Central memory CD8-positive, alpha-beta T cell (primary cell): ENCODE measurements at places on chromosomes 7 and 10.

- DNase-seq, result no peak
Measured at GRCh38 chr10:107094824-107095522, 69.5 kb downstream of the SORCS1 start.

GRCh38 chr7:2032876-2033407 is 199.8 kb downstream of the MAD1L1 start:
- DNase-seq, result no peak

DNA sequence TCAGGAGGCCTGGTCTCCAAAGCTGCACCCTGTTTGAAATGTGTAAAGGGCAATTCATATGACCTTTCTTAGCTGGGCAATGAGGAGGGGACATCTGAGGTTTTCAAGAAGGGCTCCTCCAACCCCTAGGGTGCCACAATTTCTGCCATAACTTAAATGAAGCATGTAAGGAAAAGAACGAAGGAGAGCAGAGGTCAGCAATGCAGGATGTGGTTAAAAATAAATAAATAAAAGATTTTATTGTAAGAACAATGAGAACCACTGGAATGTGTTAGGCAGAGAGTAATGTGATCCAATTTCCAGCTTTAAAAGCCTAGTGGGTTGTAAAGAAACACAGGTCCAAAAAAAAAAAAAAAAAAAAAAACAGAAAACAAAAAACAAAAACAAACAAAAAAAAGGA is 673.1 kb downstream of the TNS3 start:
- DNase-seq, result no peak

DNA sequence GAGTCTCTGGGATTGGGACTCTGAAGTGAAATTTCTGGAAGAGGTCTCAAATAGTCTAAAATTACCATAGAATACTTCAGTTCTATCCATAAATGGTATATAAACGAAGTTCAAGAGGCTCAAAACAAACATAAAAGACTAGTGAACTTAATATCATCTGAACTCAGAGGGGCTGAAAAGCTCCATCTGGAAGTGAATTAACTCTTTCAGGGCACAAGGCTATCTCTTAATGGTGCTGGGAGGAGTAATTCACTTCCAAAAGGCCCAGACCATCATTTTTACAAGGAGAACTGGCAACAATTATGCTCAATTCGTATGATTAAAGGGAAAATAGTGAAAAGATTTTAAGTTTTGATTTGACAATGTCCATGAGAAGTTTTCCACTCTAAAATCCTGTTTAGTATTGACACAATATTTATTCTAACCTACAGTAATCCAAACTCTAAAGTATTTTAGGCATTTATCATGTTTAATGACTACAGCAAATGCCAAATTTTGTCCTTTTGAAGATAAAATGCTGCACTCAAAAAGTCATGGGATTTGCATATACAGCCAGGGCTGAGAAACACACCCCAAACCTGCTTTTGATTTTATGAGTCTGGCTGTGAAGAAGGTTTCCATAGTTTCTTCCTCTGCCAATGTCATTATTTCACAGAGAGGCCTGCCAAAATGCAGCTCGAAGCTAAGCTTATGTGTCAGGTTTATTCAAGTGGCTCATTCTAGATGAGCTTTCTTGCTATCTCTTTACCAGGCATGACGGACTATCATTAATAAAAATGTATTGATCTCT is 143.9 kb downstream of the HIBADH start:
- DNase-seq, result no peak

- DNase-seq, result no peak
Measured at GRCh38 chr7:73685311-73685710, 1.9 kb downstream of the BUD23 start.

- no peak for DNase-seq
Measured at GRCh38 chr7:156578978-156579430, 61.6 kb upstream of the RNF32 start.

DNA sequence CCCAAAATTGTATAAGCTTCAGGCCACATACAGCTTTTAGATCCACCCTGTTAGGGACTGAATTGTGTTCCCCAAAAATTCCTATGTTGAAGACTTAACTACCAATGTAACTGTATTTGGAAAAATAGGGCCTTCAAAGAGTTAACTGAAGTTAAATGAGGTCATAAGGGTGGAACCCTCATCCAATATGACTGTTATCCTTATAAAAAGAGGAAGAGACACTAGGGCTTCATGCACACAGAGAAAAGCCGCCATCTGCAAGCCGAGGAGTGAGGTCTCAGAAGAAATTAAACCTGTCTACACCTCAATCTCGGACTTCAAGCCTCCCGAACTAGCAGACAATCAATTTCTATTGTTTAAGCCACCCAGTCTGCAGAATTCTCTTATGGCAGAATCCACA is 317.9 kb upstream of the NFE2L3 start:
- no peak for DNase-seq

DNA sequence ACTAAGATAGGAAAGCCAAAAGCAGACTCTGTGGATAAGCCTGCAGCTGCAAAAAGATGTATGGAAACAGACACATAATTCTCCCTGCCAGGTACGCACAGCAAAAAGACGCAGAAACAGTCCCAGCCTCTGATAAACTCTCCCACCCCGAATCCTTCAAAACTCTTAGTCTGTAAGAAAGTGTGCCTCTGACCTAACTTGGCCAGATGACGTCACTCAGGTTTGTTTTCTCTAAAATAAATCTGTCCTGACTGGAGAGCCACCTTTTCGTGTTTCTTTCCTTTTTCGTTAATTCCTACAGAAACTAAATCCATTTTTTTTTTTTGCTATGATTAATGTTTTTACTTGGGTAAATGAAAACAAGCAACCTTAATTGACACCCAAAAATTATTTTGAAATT is 793.8 kb downstream of the SORCS1 start:
- DNase-seq, result no peak

DNA sequence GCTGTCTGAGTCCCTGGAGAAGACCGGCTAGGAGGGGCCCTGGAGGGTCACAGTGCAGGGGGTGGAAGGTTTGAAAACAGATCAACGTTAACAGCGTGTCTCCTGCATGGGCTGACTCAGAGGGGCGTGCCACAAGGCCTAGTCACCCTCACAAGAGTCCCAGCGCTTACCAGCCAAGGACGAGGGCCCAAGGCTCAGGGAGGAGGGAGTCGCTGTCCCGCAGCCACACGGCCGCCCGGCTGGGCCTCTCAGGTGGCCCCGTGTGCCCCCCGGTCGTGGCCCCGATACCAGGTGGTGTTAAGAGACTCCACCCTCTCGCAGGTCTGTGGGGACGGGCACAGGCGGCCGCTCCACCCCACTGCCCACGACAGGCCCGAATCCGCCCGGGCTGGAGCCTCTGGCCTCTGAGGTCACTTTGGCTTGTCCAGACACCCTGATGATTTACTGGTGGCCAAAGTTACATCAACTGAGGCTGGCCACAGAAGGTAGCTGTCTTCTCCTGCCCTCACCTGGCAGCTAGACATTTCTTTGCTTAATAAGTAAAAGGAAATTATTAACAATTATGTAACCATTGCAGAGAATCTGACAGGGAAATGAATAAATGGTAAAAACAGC is 34.0 kb downstream of the FAM20C start:
- no peak for DNase-seq

DNA sequence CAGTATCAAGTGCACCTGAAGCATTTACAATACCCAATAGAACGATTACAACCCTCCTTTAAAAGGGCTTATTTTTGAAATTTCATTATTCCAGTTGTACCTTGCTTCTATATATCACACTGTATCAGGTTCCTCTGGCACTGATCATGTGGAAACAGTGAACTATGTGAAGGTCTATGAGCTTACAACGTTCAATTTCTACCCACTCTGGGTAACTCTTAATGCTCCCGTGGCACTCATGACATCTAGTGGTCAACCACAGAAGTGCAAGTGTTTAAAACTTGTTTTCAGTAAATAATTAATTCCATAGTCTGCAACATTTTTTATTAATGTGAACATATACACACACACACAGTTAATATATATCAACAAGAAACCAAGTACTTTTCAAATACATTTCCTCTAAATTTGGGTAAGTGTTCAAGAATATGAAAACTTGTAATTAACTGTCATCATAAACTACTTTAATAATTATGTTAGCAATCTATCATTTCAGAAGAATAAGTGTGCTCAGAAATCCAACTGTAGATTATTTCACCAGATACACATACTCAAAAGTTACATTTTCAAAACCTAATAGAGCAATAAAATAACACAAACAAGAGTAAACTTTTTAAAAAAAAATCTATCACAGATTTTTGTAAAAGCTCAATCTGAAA is 61.0 kb downstream of the MPP7 start:
- DNase-seq, result no peak

DNA sequence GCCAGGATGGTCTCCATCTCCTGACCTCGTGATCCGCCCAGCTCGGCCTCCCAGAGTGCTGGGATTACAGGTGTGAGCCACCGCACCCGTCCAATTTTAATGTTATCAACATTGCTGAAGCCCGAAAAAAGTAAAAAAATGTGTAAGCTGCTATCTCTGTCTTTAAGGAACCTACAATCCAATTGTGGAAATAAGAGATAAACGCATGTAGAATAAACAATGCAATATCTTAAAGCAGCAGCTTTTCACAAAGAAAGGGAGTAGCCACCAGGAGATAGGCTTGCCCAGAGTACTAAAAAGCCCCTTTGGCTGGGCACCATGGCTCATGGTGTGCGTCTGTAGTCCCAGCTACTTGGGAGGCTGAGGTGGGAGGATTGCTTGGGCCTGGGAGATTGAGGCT is 282.9 kb upstream of the LYZL1 start:
- DNase-seq, result no peak

DNA sequence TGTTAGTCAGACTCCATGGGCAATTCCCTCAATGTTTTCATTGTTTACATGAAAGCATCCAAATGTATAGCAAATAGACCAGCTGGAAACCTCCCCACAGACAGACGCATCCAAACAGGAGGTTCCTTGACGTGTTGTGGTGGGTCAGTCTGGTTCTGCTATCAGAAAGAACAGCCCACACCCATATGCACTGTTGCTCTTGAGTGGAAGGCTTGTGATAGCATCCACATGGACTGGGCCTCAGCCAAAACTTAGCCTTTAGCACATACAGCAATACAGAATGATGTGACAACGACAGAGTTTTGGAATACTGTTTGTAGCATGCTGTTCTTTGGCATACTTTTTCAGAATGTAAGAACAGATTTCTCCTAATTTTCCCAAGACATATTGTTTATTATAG is 299.2 kb upstream of the ETV1 start:
- no peak for DNase-seq

GRCh38 chr10:101577121-101577871 is 10.8 kb downstream of the POLL start:
- no peak for DNase-seq

DNA sequence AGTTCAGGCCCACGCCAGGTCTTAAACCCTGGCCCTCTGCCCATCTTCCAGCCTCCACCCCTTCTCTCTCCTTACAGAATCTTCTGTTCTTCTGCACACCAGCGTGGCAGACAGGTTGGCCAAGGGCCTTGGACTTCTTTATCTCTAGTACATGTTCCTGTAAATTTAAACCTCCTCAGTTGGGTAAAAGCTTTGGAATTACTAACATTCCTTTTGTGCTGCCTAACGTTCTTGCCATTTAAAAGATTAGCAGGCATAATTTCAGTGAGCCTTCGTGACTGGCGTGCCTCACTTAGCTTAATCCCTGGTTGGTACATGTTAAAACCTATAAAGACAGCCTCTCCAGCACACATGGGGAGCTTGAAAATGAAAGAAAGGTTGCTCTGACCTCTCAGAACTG is 192.2 kb downstream of the CUX1 start:
- no peak for DNase-seq

- no peak for DNase-seq
Measured at GRCh38 chr7:95950698-95951097, 178.3 kb downstream of the DYNC1I1 start.

DNA sequence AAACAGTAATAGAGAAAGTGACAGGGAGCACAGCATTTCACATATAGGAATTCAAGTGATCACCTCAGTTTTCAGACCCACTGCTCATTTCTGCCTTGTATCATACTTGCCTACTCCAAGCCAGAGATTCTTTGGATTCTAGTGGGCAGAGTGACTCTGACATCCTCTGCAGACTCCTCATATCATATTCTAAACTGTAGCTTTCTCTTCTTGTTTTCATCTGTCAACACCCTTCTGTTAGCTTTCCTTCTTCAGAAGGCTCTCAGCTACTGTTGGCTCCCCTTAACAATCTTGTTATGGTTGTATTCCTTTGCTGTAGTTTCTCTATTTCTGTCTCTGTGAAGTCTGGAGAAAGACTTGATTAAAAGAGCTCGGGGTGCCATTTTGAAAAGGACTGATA is 120.5 kb downstream of the CTNNA3 start:
- DNase-seq, result no peak

DNA sequence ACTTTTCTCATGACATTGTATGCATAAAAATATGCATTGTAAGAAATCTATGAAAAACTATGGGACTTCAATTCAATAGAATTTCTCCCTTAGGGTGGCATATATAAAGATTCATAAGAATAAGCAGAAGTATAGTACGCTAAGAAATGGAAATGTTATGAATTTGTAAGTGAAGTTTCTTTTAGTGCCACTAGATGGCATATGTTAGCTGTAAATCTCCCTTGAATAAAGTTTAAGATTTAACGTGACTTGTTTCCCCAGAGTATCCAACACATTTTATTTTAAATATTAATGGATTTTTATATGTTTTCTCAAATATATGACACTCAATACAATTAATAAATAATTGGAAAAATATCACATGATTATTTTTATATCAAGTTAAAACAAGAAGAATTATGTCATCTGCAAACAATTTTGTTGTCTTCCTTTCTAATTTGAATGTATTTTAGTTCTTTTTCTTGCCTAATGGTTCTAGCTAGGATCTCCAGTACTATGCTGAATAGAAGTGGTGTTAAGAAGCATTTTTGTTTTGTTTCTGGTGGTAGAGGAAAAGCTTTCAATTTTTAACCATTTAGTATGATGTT is 287.2 kb downstream of the HGF start:
- no peak for DNase-seq

DNA sequence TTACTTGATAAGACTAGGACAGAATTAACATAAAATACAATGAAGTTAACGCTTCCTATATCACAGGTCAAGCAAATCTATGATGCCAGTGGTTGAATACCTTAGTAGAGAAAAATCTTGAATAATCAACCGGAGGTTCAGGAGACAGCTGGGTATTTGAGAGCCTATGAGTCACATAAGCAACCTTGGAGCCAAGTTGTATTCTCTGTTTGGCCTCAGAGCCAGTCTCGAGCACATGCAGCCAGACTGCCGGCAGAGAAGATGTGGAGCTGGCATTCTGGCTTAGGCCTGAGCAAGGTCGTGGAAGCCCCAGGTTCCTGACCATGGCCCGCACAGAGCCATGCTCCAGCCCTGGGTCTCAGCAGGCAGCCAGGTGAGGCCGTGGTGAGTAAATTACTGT is 90.3 kb downstream of the FAM204A start:
- no peak for DNase-seq

DNA sequence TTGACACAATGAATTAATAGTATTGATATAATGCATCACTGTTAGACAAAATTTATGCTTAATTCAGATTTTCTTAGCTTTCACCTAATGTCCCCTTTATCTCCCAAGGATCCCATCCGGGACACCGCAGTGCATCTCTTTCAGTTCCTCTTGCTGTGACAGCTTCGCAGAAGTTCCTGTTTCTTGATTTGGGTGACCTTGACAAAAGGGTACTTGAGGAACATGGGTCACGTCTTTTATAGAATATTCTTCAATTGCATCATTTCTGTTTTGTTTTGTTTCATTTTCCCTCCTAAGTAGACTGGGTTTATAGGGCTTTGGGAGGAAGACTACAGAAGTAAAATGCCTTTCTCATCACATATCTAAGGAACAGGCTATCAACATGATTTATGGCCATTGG is 453.2 kb downstream of the DPP6 start:
- DNase-seq, result no peak
